Esophagus mucosa (tissue), 1 donor: ENCODE measurements at places on chromosomes 5 and 9.

DNA sequence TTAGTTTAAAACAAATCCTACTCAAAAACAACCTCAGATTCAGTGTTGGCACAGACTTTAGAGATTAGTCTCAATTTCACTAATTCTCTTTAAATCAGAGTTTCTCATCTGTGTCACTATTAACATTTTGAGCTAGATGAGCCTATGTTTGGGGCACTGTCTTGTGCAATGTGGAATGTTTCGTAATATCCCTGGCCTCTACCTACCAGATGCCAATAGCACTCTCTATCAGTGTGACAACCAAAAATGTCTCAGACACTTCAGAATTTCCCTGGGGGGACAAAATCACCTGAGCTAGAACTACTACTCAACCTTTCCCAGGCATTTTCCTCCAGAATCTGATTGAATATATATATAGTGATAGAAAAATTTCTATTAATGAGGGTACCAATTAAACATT, 465.2 kb upstream of the RGMB start:
- no peak for ATAC-seq

- ATAC-seq = no peak
Observed at GRCh38 chr9:91611582-91611981, 187.9 kb upstream of the NFIL3 start.

DNA sequence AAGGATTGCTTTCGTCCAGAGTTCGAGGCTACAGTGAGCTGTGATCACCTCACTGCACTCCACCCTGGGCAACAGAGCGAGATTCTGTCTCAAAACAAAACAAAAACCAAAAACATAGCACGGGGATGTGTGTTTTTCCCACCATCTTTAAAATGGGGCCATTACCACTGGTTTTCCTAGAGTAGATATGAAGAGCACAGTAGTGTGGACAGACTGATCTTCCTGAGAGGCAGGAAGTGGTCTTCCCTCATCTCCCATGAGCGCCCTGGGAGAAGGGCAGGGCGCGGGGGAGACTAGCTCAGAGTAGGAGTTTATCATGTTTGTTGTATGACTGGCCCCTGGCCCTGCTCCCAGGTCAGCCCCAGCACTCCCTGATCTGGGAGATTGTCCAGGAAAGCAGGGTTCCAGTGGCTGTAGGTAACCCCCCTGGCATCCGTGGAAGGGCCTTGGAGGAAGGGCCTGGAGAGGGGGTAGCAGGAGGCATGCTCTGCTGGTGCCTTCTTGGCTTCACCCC, 2.3 kb downstream of the SUSD3 start:
- no peak for ATAC-seq

- ATAC-seq = no peak
Observed at GRCh38 chr5:167731951-167732350, 559.5 kb upstream of the WWC1 start.

GRCh38 chr5:150361301-150361700, 3.8 kb downstream of the TCOF1 start:
- no peak for ATAC-seq

- ATAC-seq = peak; percentile 58
Observed at GRCh38 chr9:19493174-19493811, 84.5 kb downstream of the ACER2 start.

DNA sequence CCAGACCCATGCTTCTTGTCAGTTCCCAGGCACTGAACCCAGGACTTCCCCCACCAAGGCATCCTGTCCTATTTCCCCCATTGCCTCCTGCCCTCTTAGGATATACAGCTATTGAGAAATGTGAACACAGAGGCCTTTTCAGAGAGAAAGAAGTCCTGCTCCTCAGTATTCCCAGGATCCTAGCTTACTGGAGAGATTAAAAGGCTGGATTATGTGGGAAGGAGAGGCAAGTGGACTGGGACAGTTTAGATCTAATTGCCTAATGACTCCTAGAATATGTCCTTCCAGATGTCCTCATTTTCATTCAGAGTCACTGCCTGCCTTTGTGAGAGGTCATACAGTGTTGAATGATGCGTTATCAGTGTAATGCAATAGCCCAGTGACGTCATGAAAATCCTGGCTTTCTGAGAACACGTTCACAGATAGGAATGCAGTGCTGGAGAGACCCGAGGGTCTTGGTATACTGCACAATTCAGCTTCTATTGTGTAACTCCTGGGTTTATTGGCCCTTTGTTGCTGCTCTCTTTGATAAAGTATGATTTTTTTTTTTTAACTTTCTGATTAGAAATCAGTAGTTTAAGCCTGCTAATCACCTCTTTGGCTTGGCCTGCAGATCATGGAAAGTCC, 26.2 kb downstream of the WWC1 start:
- peak; percentile 24 for ATAC-seq

- peak; percentile 93 for ATAC-seq
Observed at GRCh38 chr5:116766470-116766947, 191.9 kb upstream of the SEMA6A start.

DNA sequence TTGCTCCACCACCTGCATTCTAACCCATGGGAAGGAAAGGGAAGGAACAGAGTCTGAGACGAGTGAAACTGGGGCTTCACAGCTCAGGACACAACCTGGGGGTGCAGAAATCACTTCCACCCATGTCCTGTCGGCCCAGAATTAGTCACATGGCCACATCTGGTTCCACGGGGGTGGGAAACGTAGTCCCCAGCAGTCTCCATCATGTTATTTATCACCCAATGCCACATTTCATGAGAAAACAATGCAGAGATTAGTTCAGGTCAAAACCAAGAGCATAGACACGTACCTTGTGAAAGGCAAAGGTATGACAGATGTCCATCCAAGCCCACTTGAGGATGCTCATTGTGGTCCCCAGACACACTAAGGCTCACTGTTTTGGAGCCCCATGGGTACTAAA, 125.1 kb downstream of the MED10 start:
- ATAC-seq = no peak

- ATAC-seq = peak; percentile 38
Observed at GRCh38 chr9:108443741-108444140, 412.0 kb downstream of the ACTL7B start.

GRCh38 chr5:73339051-73339575, 109.5 kb downstream of the FOXD1 start:
- no peak for ATAC-seq

DNA sequence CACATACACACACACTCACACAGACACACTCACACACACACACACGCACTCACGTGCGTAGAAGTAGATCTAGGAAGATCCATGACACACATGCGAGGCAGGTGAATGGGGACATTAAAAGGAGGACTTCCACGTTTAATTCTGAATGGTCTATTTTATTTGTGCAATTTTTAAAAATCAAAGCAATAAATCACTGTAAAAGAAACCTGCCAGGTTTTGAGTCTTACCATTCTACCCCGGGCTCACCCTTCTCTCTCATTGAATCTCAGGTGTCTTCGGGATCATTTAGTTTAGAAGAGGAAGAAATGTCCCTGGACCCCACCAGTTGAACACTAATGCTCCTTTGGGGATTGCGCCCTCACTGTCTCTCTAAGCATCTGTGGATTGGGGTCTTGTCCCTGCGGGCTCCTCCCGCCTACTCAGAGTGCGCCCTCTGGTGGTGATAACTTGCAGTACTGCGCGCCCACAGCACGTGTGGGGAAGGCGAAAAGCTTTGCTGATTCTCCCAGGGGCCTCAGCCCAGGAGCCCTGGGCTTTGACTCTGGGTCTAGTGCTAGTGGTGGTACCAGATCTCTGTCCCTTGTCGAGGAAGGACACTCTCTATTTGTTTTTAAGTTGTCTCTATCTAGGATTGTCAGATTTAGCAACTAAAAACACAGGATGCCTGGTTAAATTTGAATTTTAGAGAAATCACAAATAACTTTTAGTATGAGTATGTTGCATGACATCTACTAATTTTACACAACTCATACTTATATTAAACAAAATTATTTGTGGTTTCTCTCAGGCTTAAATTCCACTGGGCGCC, 34.8 kb downstream of the BOD1 start:
- peak; percentile 37 for ATAC-seq

GRCh38 chr5:78518365-78519197, 130.0 kb downstream of the LHFPL2 start:
- ATAC-seq = peak; percentile 88

GRCh38 chr5:113263545-113263944, 171.2 kb downstream of the TSSK1B start:
- ATAC-seq = no peak

DNA sequence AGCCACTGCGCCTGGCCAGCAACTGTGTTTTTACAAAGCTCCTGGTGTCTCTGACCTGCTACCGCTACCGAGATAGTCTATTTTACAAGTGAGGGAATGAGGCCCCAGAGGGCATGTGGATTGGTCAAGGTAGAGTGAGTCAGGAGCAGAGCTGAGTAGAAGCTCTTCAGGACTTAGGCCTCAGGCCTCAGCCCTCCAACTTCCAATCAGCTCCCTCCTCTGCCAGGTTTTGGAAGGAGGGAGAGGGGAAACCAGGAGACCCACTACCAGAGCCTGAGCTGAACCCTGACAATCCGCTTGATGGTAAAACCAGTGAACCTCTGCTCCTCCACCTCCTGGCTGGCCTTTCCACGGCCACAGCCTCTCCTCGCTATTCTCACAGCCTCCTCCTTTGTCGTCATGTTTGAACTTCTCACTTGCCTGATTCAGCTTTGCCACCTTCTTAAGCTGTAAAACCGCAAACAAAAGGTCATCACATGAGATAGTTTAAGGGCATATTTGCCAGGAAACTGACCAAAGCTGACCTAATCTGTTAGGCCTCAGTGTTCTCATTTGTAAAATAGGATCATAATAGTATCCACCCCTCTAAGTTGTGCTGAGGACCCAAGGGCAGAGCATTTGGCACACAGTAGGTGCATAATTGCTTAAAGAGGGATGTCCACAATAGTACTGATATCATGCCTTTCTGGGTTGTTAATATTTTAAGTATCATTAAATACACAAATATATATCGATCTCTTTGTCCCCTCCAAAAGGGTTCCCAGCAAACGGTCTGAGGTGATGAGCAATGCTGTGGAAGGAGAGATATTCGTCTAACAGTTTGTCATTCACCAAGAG, 1.7 kb downstream of the TRAF1 start:
- no peak for ATAC-seq

DNA sequence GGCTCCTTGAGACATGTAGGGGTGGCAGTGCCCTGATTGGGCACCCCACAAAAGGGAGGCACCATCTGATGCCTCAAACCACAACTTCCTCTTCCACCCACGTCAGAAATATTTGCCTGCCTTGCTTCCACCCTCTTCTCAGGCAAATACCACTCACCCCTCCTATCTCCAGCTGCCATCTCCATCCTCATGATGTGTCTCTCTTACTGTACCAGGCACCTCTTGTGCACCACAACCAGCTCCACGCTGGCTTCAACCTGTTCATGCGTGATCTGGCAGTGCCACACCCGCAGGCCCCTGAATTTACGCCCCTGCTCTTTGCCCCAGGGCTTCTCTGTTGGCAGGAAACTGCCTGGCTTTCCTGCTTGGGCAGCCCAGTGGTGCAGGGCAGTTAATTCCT, 87.8 kb upstream of the HSPA9 start:
- peak; percentile 61 for ATAC-seq

- ATAC-seq = no peak
Observed at GRCh38 chr5:106584268-106584667, 1086.5 kb downstream of the EFNA5 start.

- no peak for ATAC-seq
Observed at GRCh38 chr5:173782671-173783101, 105.5 kb upstream of the CPEB4 start.

- ATAC-seq = no peak
Observed at GRCh38 chr5:372996-373709, 51.6 kb downstream of the AHRR start.

- no peak for ATAC-seq
Observed at GRCh38 chr5:77224672-77225355, 14.3 kb downstream of the PDE8B start.

DNA sequence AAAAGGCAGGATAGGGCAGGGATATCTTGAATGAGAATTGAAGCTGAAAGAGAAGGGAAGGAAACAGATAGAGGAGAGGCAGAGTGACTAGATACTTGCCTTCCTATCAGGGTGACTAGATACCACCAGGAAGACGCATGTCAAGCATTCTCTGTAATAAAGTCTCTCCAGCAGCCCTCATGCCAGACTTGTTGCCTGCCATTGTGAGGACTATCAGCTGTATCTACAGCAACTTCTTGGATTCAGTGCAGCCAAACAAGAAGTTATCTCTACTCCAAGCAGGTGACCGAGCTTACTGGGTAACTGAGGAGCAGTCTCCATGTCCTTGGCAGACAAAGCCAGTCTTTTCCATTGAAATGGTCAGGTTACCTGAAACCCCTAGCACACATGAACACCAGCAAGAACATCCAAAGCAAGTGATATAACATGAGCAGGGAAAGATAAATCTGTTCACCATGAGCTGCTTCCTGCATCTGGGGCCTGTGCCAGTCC, 9.3 kb downstream of the SH3RF2 start:
- no peak for ATAC-seq

- ATAC-seq = peak; percentile 88
Observed at GRCh38 chr5:96219580-96220281, 213.3 kb downstream of the PCSK1 start.

GRCh38 chr9:99182356-99182755, 39.4 kb downstream of the ALG2 start:
- ATAC-seq = no peak

DNA sequence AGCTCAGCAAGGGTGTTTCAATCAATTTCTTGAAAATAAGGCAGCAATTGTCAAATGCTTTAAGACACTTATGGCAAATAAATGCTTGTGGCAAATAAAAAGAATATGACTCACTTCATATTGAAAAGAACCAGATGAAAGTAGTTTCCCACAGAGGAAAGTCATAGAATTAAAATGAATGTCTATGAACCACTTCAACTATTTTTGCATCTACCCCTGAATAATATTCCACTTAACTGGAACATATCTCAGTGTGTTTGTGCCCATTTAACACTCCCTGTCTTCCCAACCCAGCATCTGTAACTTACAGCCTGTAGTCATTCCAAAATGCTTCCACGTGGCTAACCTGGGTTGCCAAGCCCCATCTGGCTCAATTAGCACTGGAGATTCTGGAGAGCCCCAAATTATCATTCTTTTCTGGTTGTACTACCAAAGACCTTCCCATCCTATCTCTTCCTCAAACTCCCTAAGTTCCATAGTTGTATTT, 84.7 kb downstream of the FEM1C start:
- ATAC-seq = no peak

DNA sequence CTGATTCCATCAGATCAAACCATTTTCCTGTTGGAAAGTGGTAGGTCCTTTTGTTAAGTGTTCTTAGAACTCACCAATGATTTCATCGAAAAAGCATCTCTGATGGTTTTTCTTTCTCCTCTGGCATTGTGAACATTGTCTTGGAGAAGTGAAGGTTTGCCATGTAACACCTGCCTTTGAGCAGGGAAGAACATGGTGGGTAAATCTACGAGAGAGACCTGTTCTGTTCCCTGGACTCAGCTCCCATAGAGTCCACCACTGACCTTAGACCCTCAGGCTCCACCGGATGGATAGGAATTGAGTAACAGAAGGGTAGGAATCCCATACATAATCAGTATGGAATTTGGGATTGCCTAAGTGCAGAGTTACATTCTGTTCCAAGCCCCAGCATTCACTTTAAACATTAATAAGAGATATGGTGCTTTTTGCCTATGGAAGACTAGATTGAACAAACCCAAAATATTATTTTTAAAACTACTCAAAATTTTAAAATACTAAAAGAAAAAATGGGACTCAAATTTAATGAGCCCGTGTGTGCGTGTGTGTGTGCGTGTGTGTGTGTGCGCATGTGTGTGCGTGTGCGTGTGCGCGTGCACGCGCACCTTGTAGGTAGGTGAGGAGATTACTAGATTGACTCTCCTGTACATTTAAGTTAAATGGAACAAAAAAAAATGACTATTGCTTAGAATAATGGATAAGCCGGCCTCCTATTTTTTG, 92.0 kb downstream of the C9orf152 start:
- no peak for ATAC-seq
